Fibroblast of villous mesenchyme (primary cell): ENCODE measurements at places on chromosomes 6 and 20. TPM values are rescaled to one million over a fixed set of nuclear protein-coding genes. Genes with fewer than 3 reads are reported as not detected.
A peak's percentile ranks its signal among the peaks of the same experiment; 100 is the strongest.

The CRIP3 gene
- not detected in 2 replicates for total RNA-seq

The SYNDIG1 gene
- total RNA-seq = under 0.01 TPM in 1 of 2 replicates, not detected in the other

The SLC17A2 gene
- not detected in 2 replicates for total RNA-seq

The SLC17A9 gene
- total RNA-seq = 23.7 and 24.8 TPM in 2 replicates

The RBPJL gene
- not detected in 2 replicates for total RNA-seq

The SLC17A4 gene
- not detected in 2 replicates for total RNA-seq

The RBM24 gene
- total RNA-seq = 9.0 and 32.4 TPM in 2 replicates

The TGM3 gene
- total RNA-seq = not detected in 2 replicates

- no peak for DNase-seq
These were observed 162.6 kb upstream of the TOP1 start for GRCh38 chr20:40866056-40866455.

- DNase-seq = no peak
These were observed 128.8 kb upstream of the CD93 start for GRCh38 chr20:23214903-23215302.

DNA sequence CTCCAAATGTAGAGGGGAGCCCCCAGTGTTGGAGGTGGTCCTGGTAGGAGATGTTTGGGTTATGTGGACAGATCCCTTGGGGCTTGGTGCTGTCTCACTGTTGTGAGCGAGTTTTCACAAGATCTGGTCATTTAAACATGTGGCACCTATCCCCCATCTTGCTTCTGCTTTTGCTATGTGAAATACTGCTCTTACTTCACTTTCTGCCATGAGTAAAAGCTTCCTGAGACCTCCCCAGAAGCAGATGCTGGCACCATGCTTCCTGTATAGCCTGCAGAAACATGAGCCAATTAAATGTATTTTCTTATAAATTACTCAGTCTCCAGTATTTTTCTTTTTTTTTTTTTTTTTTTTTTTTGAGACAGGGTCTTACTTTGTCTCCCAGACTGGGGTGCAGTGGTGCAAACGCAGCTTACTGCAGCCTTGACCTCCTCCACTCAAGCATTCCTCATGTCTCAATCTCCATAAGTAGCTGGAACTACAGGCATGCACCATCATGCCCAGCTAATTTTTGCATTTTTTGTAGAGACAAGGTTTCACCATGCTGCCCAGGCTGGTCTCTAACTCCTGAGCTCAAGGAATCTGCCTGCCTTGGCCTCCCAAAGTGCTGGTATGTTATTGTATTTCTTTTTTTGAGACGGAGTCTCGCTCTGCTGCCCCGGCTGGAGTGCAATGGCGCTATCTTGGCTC, 177.1 kb downstream of the ALDH8A1 start:
- DNase-seq = no peak

GRCh38 chr20:16095226-16095625, 478.0 kb downstream of the KIF16B start:
- DNase-seq = no peak

DNA sequence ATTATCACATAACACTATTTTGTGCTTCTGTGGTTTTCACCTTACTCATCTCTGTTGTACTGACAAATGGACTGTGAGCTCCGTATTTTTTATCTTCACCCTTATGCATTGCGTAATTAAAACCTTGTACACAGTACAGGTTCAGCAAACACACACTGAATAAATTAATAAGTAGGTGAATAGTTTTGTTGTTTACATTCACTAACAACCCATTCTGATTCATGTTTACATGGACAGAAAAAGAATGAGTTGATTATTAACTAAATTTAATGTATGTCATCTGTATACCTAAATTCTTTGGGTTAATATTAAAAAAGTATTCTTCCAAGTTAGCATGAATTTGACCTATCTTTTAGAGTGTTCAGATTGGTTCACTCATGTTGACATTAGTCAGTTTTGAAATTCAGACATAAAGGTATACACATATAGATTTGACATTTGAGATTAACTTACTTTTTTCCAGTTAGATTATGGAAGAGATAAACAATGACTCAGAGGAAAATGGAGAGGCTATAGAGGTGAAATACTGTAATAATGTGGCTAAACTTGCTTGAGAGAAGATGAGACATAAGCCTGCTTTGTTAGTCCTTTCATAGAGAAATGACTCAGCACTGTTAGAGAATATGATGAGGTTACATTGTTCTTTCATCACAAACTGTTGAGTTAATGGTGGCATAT, 541.7 kb upstream of the FLRT3 start:
- DNase-seq = peak; percentile 12

DNA sequence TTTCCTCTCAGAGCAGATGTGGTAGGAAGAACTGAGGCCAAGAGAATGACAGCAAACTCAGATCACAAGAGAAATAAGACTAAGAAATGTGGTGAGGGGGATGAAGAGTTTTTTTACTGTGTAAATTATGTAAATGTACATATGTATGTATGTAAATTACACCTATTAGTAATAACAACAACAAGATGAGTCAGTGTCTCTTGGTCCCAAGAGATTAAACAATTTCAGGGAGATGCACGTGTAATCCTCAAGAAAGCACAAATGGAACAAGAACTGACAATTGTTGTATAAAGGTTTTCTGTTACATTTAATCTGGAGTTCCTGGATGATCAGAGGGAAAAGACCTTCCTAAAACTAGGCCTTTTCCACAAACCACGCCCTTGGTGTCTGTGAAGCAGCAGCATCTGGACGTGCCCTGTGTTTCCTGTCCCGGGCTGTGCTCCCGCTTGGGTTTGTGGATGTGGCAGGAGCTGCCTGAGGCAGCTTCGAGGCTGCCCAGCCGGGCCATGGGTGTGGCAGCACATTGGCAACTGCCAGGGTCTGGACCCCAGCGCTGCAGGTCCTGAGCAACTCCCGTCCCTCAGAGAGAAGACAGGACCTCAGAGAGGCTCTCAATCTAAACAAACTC, 994 bp downstream of the CLDN20 start:
- DNase-seq = peak; percentile 65

- DNase-seq = peak; percentile 80
These were observed 27.1 kb downstream of the AGPAT4 start for GRCh38 chr6:161246725-161247124.

- peak; percentile 22 for DNase-seq
These were observed 127.5 kb upstream of the CCDC28A start for GRCh38 chr6:138645976-138646640.

DNA sequence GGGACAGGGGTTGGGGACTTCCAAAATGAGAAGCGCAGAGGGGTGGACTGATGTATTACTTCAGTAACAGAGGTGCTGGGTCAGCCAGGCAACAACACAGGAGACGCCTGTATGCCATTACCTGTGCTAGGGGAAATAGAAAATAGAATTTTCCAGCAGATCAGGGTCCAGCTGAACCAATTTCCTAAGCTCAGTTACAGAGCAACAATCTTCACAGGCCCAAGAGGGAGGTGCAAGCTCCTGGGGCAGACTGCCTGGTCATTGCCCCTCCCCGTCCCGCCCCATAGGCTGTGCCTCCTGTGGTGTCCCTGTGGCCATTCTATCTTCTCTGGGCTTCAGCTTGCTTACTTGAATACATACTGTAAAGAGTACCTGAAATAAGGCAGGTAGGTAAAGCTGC, 3.7 kb downstream of the KCNK5 start:
- no peak for DNase-seq

- no peak for DNase-seq
These were observed 66.4 kb upstream of the NEDD9 start for GRCh38 chr6:11298651-11299420.

GRCh38 chr20:12916699-12917098, 92.1 kb upstream of the SPTLC3 start:
- DNase-seq = no peak

- peak; percentile 40 for DNase-seq
These were observed 864 bp upstream of the PKIG start for GRCh38 chr20:44581515-44581914.
